Panc1 (cell line): ENCODE measurements at places on chromosomes 5 and 9.

GRCh38 chr9:122354536-122355199, 16.2 kb upstream of the PTGS1 start:
- no peak for DNase-seq

DNA sequence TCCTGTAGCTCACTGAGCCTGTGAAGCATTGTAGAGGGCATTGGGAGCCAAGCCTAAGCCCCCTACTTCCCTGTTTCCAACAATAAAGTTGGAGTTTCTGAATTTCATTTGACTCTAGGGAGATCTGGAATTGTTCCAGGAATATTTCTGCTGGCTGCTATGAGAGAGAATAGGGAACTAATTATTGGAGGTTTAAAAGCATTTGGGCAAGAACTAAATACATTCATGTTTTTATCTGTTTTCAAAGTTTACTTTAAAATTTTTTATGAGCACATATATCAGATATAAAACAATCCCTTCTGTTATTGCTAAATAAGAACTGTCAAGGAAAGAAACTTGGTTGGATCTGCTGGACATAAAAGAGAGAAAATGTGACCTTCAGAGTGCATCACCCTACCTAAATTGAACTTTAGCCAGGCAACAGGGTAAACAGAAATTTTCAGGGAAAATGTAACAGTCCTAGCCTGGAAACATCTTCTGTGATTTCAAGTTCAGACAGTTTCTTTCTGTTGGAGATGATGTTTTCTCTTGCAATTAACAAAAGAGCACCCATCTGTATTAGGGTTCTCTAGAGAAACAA, 19.3 kb upstream of the LECT2 start:
- no peak for DNase-seq

DNA sequence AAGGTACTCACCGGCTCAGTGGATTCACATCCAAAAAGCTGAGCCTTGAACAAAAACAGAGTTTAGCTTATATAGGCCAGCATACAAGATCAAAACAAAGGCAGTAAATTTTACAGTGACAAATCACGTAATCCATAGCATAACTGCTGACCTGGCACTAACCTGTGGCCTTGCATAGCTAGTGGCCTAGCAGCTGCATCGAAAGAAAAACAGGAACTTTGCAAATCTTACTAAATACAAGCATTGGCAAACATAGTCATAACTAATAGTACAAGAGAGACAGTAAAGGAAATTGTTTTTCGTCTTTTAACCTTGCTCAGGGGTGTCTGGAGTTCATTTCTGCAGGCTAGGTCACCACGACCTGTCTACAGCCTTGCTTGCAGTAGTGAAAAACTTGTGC, 4.8 kb downstream of the HSDL2 start:
- no peak for DNase-seq

- DNase-seq, result no peak
These were observed 913.2 kb upstream of the TYRP1 start for GRCh38 chr9:11779971-11780370.

- DNase-seq, result no peak
These were observed 62.7 kb upstream of the GGTA1 start for GRCh38 chr9:121562301-121562700.
